ENCODE measurements at places on chromosomes 1 and 21.

- no peak for DNase-seq
Measured at GRCh38 chr1:228463559-228464455, 23.4 kb upstream of the RNF187 start.

- DNase-seq: peak; percentile 6
Measured at GRCh38 chr1:65319141-65319540, 9.8 kb downstream of the DNAJC6 start.

DNA sequence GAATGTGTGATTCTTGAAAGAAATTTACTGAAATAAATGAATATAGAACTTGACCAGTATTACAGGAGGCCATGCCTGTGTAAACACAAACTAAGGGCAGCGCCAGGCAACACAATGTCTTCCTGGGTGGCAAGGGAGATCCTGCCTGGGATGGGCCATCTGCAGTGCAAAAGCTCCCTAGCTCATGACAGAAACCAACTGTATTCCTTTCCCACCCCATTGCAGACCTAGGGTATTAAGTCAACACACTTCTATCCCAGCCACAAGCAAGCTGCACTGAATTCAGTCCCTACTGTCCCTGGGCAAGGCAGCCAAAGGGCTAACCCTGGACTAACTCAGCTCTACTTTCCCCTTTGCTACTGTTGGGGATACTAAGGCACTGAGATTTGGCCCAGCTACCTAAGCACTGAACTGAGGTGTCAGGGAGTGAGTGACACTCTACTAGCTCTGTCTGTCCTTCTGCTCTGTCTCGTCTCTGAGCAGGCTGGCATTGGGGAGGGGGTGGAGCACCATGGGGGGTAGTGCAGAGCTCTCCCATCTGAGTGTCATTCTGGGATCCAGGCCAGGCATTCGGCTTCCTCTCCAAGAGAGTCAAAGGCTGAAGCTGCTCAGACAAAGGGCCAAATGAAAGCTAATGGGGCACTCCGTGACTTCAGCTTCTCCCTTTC is 2.5 kb downstream of the INKA2 start:
- peak; percentile 85 for DNase-seq

GRCh38 chr1:160030657-160031364 is 979 bp downstream of the PIGM start:
- no peak for DNase-seq

- no peak for DNase-seq
Measured at GRCh38 chr1:232472485-232473041, 157.4 kb downstream of the SIPA1L2 start.

- no peak for DNase-seq
Measured at GRCh38 chr21:36966821-36967768, 626 bp upstream of the HLCS start.
